Astrocyte (in vitro differentiated cells and primary cell): ENCODE measurements at places on chromosomes 7 and 10. TPM values are rescaled to one million over a fixed set of nuclear protein-coding genes. Genes with fewer than 3 reads are reported as not detected.
A peak's percentile ranks its signal among the peaks of the same experiment; 100 is the strongest.

GRCh38 chr7:42935861-42936260 is 3.7 kb downstream of the MRPL32 start:
- no peak overlapping the region for H3K27ac ChIP-seq
- H3K27me3 ChIP-seq, result no peaks in the 10 kb centered on the region
- no peak overlapping the region for H3K4me3 ChIP-seq
- peaks cover 27% of the 10 kb centered on the region for H3K36me3 ChIP-seq
- H3K4me1 ChIP-seq, result peaks cover 8% of the 10 kb centered on the region

DNA sequence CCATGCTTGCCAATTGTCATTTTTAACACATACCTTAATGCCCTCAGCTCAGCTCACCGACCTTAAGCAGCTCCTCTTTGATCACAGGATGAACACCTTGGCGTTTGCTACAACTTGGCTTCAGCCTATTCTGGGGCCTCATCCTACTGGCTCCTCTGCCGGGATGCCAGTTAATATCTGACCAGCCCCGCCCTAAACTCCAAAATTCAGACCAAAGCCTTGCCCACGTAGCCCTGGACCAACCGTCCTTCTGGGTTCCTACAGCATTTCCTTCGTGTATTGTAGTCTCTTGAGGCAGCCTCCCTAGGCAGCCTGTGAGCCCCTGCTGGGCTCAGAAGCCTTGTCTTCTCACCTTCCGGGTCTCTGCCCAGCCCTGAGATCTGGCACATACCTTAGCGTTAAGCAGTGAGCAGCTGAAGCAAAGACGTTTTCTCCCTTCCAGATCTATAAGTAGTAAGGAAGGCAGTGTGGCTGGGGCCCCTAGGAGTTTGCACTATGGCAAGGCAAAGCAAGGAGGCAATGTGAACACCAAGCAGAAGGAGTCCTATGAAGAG is 836 bp downstream of the ENO4 start:
- H3K36me3 ChIP-seq, result no peaks in the 10 kb centered on the region
- H3K4me3 ChIP-seq, result peak overlapping the region; percentile 82
- H3K27me3 ChIP-seq, result no peaks in the 10 kb centered on the region
- no peak overlapping the region for H3K27ac ChIP-seq

DNA sequence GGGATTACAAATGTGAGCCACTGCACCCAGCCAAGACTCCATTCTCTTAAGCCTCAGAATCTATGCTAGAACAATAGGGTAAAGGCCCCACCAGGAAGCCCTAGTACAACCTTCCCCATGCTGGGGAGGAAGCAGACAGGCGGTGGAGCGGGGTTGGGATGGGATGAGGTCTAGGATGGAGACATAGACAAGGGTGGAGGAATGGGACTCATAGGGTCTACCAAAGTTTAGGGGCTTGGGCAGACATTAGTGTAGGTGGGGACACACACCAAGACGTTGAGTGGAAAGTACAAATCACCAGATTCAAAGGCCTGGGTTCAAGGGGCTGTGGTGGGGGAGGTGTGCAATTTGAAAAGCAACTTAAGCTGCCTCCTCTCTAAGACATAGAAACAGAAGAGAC is 19.3 kb downstream of the PRSS2 start:
- no peaks in the 10 kb centered on the region for H3K27me3 ChIP-seq
- H3K4me1 ChIP-seq, result peaks cover 4% of the 10 kb centered on the region
- no peaks in the 10 kb centered on the region for H3K36me3 ChIP-seq
- H3K4me3 ChIP-seq, result no peak overlapping the region

DNA sequence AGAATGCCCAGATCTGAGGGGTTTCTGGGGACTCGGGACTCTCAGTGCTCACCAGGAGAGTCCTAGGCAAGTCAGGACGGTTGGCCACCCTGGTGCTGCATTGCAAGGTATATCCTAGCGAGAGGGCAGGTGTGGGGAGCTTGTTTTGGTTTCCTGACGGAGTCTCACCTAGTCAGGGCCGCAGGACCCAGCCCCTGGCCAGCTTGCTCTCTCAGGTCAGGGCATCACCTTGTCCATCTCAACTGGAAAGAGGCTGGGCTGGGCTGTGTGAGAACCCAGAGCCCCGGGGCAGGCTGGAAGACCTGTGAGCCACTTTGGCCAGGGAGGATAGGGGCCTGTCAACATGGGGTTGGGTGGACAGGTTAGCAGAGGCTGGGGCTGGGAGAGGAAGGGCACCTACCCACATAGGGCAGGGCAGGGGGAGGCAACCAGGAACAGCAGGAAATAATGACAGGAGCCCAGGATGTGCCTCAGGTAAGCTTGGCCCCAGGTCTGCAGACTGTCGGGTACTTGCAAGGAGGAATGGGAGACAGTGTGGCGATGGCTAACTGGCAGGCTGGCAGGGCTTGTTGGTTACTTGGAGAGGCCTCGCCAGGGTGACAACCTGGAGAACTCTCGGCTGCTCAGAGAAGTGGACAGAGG is 31.5 kb downstream of the DNAJB12 start:
- no peaks in the 10 kb centered on the region for H3K27me3 ChIP-seq
- no peak overlapping the region for H3K4me3 ChIP-seq
- H3K27ac ChIP-seq, result no peak overlapping the region
- no peak for DNase-seq
- no peaks in the 10 kb centered on the region for H3K36me3 ChIP-seq
- H3K4me1 ChIP-seq, result peaks cover 46% of the 10 kb centered on the region

GRCh38 chr7:28800150-28800549 is 158.0 kb downstream of the TRIL start:
- H3K36me3 ChIP-seq, result no peaks in the 10 kb centered on the region
- no peak overlapping the region for H3K4me3 ChIP-seq
- DNase-seq, result no peak
- no peak overlapping the region for H3K27ac ChIP-seq
- no peaks in the 10 kb centered on the region for H3K27me3 ChIP-seq
- peaks cover 1% of the 10 kb centered on the region for H3K4me1 ChIP-seq

DNA sequence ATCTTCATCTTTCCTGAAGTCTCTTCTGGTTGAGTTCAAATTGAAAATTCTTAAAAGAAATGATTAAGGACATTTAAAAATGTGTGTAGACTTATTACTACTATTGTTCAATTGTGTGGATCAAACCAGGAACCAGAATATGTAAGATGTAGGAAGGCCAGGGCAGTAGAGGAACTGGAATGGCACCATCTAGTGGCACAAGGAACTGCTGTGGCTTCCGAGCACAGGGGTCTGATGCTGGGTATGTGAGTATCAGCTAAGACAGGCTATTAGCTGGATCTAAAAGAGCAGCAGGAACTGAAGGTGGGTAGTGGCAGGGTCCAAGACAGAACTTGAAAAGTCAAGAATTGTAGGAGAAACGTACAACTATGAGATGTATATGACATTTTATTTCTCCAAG is 247.3 kb downstream of the SEMA3A start:
- H3K4me3 ChIP-seq, result no peak overlapping the region
- no peak for DNase-seq
- H3K27me3 ChIP-seq, result no peaks in the 10 kb centered on the region
- H3K36me3 ChIP-seq, result no peaks in the 10 kb centered on the region

GRCh38 chr7:141511676-141512396 is 39.4 kb upstream of the AGK start:
- H3K36me3 ChIP-seq, result no peaks in the 10 kb centered on the region
- H3K27ac ChIP-seq, result no peak overlapping the region
- H3K4me3 ChIP-seq, result no peak overlapping the region
- H3K4me1 ChIP-seq, result no peaks in the 10 kb centered on the region

DNA sequence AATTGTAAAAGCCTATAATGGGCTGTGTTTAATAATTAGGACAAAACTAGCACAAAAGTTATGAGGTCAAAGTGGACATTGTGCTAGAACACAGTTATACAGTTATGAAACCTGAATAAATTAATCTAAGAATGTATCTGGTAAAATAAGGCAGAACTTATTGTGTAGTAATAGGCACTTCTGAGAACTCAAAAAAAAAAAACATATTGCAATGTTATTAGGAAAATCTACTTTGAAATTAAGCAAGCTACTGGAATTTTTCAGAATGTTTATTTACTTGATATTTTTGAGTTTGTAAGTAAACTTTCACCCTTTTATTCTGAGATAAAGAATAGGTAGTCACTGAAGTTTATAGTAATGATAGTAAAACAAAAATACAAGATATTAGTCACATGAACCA is 135.8 kb upstream of the ABCB5 start:
- H3K36me3 ChIP-seq, result no peaks in the 10 kb centered on the region
- H3K27ac ChIP-seq, result no peak overlapping the region
- DNase-seq, result no peak
- H3K27me3 ChIP-seq, result no peaks in the 10 kb centered on the region
- H3K4me3 ChIP-seq, result no peak overlapping the region

GRCh38 chr7:80488406-80488805 is 23.5 kb downstream of the GNAT3 start:
- no peaks in the 10 kb centered on the region for H3K27me3 ChIP-seq
- no peak overlapping the region for H3K4me3 ChIP-seq
- no peak overlapping the region for H3K27ac ChIP-seq

- H3K4me1 ChIP-seq, result no peaks in the 10 kb centered on the region
- H3K4me3 ChIP-seq, result no peak overlapping the region
- no peaks in the 10 kb centered on the region for H3K36me3 ChIP-seq
- H3K27me3 ChIP-seq, result no peaks in the 10 kb centered on the region
These were observed 270.6 kb downstream of the TWIST1 start for GRCh38 chr7:18846765-18847215.

GRCh38 chr7:150479023-150479716 is 28.7 kb downstream of the GIMAP8 start:
- no peak overlapping the region for H3K27ac ChIP-seq
- H3K4me3 ChIP-seq, result no peak overlapping the region
- no peaks in the 10 kb centered on the region for H3K36me3 ChIP-seq
- DNase-seq, result no peak

GRCh38 chr7:131480384-131481315 is 75.8 kb downstream of the PODXL start:
- peaks cover 13% of the 10 kb centered on the region for H3K4me1 ChIP-seq
- peaks cover 4% of the 10 kb centered on the region for H3K36me3 ChIP-seq
- H3K4me3 ChIP-seq, result no peak overlapping the region
- DNase-seq, result peak; percentile 70
- H3K27me3 ChIP-seq, result no peaks in the 10 kb centered on the region

GRCh38 chr7:54810401-54810800 is 51.4 kb upstream of the SEC61G start:
- H3K27ac ChIP-seq, result peak overlapping the region; percentile 87
- H3K36me3 ChIP-seq, result no peaks in the 10 kb centered on the region
- peak; percentile 54 for DNase-seq

GRCh38 chr10:113309791-113310190 is 243.1 kb upstream of the HABP2 start:
- H3K4me1 ChIP-seq, result peaks cover 5% of the 10 kb centered on the region
- no peak overlapping the region for H3K27ac ChIP-seq
- H3K27me3 ChIP-seq, result peaks cover 11% of the 10 kb centered on the region
- H3K4me3 ChIP-seq, result no peak overlapping the region
- no peak for DNase-seq
- H3K36me3 ChIP-seq, result no peaks in the 10 kb centered on the region

- peak overlapping the region; percentile 80 for H3K27ac ChIP-seq
- no peaks in the 10 kb centered on the region for H3K27me3 ChIP-seq
- peak overlapping the region; percentile 84 for H3K4me3 ChIP-seq
- H3K4me1 ChIP-seq, result peaks cover 22% of the 10 kb centered on the region
These were observed 777 bp downstream of the BICC1 start for GRCh38 chr10:58513188-58514110.

DNA sequence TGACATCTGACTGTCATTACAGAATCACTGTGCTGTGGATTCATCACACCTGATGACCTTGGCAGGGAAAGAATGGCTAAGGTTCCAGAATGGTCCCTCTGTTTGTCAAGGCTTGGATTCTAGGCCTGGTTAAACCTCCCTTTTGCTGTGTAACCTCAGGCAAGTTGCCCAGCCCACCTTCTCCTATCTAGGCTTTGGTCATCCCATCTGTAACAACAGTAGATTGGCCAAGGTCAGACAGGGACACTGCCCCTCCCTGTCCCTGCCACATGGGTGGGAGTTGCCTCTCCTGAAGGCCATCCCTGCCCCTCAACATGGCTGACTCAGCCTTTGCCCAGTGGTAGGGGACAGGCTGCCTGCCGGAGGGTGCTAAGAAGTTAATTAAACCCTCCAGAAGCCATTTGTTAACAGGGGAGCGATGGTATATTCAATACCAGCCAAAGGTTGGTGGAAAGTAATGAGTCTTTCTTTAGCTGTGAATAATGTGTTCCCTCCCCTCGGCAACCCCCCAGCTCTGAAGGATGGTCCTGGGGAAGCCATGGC is 149.8 kb upstream of the PCBD1 start:
- H3K4me3 ChIP-seq, result no peak overlapping the region
- no peak for DNase-seq
- peaks cover 3% of the 10 kb centered on the region for H3K27me3 ChIP-seq
- H3K27ac ChIP-seq, result no peak overlapping the region
- H3K4me1 ChIP-seq, result no peaks in the 10 kb centered on the region

- no peaks in the 10 kb centered on the region for H3K4me1 ChIP-seq
- H3K4me3 ChIP-seq, result no peak overlapping the region
- H3K27me3 ChIP-seq, result no peaks in the 10 kb centered on the region
- no peak for DNase-seq
- H3K27ac ChIP-seq, result no peak overlapping the region
- no peaks in the 10 kb centered on the region for H3K36me3 ChIP-seq
These were observed 22.3 kb downstream of the PIK3CG start for GRCh38 chr7:106887421-106887820.

DNA sequence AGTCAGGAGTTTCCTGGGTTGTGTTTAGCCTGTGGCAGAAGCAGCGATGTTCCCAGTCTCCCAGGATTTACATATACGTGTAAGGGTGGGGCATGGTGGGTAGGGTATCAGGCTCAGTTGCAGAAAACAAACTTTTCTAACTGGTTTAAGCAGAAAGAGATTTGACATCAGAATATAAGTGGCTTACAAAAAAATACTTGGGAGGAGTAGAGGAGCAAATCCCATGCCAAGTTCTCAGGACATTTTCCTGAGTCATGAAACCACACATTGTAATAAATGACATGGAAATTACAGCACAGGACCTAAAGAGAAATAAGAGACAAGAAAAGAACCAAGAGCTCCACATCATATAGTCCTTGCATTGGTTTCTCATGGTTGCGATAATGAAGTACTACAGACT is 26.2 kb upstream of the FRMD4A start:
- no peaks in the 10 kb centered on the region for H3K27me3 ChIP-seq
- H3K27ac ChIP-seq, result peak overlapping the region; percentile 15
- no peaks in the 10 kb centered on the region for H3K36me3 ChIP-seq
- peak; percentile 90 for DNase-seq
- H3K4me3 ChIP-seq, result no peak overlapping the region

DNA sequence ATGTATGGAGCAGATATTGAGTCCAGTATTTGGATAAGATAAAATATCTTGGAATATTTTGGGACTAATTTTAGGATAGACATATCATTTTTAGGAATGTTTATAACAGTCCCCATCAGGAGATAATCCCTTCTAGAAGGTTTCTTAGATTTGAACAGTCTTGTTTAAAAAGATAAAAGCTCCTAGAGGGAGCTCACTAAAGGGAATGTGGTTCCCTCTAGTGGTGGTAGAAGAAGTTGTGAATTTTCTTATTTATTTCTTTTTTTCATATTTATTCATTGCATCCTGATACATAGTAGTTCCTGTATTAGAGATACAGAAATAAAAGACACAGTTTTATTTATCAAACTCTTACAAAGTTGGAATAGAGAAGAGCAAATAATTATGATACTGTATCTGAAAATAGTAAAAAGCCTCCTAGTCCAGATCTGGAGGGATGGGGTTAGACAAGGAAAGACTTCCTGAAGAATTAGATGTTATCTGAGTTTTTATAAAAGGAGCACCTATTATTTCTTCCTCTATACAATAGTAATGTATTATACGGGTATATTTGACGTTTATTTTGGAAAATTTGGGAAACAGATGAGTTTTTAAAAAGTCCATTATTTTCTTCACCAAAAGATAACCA is 24.5 kb upstream of the KLF14 start:
- peaks cover 6% of the 10 kb centered on the region for H3K27me3 ChIP-seq
- H3K4me1 ChIP-seq, result no peaks in the 10 kb centered on the region
- no peak overlapping the region for H3K27ac ChIP-seq
- no peaks in the 10 kb centered on the region for H3K36me3 ChIP-seq

The FBXO24 gene
- total RNA-seq, result 0.17 and 0.52 TPM in 2 replicates

The ITPRID1 gene
- not detected in 2 replicates for total RNA-seq

The CACNB2 gene
- 0.46 and 0.66 TPM in 2 replicates for total RNA-seq
